Stimulated activated CD8-positive, alpha-beta memory T cell treated with anti-CD3 and anti-CD28 coated beads, Interleukin-7, amount 100 ng/mL, for 1 hour (primary cell): ENCODE measurements at places on chromosomes 2 and 18.

- DNase-seq = no peak
Measured at GRCh38 chr2:184336688-184337087, 261.6 kb upstream of the ZNF804A start.

DNA sequence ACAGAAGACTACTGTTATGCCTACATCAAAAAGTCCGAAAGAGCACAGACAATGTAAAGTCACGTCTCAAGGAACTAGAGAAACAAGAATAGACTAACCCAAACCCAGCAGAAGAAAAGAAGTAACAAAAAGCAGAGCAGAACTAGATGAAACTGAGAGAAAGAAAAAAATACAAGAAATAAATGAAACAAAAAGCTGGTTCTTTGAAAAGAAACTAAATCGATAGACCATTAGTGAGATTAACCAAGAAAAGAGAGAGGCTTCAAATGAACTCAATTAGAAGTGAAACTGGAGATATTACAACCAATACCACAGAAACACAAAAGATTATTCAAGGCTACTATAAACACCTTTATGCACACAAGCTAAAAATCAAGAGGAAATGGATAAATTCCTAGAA is 271.8 kb downstream of the MBD2 start:
- DNase-seq = no peak

DNA sequence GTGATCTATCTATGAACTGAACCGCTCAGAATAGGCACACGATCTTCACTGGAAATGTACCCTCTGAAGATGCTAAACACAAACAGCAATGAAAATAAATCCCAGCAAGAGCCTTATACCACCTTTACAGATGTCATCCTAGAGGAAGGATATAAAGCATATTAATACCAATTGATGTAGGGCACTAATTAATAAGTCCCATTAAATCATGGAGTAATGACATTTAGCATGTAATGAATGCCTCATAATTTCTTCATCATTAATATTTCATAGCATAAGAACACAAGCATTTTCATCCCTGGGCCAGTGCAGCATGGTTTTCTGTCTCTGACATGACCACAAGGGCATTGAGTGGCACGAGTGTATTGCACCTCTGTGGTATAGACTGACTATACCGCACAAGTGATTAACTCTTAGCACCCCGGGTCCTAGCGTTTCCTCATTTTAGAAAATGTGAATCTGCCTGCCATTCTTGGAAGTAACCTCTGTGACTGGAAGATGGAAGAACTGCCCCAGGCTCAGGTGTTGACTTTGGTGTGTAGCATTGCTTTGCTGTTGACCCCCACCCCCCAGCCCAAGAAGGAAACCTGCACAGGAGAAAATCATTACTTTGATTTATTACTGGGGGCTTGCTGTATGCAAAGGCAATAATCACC is 1.4 kb upstream of the TMEM178A start:
- no peak for DNase-seq

DNA sequence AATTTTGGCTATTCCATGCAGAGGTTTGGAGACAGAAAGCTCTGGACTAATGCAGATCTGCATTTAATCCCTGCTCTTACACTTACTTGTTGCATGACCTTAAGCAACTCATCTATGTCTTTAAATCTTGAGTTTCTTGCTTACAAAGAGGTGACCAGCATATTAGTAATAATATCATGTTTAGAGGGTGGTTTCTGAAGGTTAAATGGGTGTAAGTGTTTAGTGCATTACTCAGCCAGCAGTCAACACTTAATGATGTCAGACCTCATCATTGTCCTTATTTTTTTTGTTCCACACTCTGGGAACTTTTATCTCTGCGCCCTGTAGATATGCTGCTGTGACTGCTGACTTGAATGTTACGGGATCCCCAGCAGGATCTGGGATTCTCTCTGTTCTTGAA is 1.7 kb downstream of the IL1RL1 start:
- no peak for DNase-seq

DNA sequence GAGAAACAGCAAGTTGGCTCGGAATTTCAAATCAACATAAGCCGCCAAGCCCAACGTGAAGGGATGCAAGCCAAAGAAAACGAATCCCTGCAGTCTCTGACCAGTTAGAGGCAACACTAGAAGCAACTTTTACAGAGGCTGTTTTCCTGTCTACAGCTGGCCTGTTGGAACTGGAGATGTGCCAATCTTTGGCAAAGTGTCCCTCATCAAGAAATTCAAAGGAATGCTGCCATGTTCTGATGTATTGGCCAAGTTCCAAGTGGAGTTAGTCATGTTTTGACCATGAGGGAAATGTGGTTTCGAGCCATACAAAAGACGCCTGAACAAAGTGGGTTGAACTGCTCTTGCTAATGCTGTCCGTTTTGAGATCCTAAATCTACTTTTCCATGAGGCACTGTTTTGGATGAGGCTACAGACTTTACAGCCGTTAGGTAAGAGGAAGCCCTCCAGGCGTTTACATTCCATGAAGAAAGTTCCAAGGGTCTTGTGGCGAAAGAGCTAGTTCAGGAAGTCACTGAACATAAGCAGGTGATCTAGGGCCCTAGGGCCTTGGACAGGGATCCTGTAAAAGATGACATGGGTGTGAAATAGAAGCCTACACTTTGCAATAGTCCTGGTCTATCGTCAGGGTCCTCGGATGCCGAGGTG is 140.7 kb upstream of the PXDN start:
- no peak for DNase-seq

DNA sequence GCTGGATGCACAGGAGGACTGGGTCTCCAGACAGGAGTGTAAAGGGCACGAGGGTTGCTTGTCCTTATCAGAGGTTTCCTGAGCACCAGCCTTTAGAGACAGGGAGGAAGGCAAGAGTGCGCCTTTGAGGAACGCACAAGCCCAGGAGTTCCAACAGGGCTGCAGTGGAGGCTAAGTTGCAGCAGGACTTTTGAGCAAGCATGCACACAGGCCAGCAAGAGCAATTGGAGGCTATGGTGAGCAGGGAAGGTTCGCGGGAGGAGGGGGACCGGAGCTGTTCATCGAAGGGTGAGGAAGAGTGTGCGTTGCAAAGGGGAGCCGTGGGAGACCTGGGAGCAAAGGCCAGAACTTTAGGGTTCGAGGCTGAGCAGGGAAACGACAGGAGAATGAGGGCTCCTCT is 2.2 kb upstream of the ATOH8 start:
- DNase-seq = no peak

DNA sequence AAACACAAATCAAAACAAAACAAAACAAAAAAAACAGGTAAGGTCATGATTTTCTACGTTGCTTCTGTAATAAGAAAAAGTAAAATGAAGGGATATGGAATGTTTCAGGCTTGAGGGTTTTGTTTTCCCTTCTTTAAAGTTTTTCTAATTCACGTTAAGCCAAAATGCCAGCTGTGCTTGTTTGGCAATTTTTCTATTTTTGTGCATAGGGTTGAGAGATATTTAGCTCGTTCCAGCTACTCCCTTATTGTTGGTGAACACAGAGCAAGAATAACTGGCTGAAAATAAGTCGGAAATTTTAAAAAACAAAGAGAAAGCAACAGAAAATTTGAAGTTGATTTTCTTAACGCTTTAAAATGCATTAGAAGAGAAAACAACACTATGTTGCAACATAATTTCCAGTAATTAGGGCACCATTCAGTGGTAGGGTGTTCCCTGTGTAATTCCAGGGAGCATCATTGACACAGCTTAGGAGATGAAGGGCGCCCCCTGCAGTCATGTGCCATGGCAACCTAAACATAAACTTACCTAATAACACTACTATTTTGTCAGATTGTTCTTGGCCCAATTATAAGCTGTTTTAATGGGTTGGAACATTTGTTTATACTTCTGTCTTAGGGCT is 99.5 kb downstream of the DTNA start:
- no peak for DNase-seq

GRCh38 chr2:51145761-51146160 is 113.8 kb upstream of the NRXN1 start:
- DNase-seq = no peak

GRCh38 chr2:67645280-67646138 is 248.4 kb downstream of the ETAA1 start:
- no peak for DNase-seq

- DNase-seq = no peak
Measured at GRCh38 chr2:98460573-98461497, 16.2 kb downstream of the INPP4A start.

DNA sequence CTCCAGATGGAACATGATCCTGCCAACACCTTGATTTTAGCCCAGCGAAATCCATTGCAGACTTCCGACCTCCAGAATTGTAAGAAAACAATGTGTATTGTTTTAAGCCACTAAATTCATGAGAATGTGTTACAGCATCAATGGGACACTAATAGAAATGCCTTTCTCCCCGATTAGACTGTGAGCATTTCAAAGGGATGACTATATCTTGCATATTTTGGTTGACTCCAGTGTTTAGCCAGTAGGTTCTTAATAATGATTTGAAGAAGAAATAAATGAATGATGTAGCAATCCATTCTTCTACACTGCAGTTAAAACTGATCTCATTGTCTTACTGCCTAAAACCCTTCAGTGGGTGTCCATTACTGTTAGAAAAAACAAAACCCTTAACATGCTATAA is 67.4 kb upstream of the ACVR1C start:
- DNase-seq = no peak

DNA sequence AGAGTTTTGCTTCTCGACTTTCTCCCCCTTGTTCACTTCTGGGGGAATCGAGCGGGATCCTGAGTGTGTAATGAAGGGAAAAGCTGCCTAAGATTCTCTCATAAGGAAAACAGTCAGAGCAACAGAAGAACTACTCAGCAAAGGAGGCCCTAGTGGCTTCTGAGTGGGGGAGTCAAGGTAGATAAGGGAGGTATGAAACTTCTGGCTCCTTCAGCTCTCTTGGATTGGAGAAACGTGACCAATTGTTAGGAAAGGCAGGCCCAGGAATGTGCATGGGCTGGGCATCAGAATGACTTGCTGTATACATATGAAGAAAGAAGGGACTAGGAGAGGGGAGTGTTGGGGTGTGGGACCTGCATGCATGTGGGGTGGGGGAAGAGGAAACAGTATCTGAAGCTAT is 73.1 kb downstream of the KCNS3 start:
- no peak for DNase-seq

DNA sequence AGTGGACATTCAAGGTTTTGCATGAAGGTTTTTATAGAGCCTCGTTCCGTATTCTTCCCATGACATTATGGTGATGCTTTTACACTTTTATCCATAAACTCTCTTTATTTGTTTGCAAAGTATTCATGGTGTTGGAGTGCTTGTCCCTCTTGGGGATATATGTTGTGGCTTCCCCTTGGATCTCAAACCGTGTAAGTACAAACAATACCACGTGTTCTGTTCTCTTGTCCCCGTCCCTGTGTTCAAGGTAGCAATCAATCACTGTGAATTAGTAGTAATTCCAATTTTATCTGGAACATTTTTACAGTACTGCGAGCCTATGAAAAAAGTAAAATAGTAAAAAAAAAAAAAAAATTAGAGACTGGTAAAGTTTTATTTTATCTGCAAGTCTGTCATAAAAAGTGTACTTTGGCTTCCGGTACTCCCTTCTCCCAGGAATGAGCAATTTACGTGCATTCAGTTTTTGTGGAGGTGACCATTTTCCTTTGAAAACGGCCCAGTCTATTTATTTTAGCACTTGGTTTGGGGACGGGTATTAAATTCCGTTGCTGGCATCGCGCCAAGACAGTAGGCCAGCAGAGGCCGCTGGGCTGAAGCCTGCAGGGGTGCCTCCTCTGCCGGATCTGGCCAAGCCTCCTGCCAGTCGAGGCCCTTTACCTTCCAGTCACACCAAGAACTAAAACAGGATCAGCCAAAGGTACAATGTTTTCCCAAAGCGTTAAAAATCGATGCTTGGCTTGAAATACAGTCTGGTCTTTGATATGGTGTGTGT is 175.7 kb downstream of the SOCS6 start:
- no peak for DNase-seq

DNA sequence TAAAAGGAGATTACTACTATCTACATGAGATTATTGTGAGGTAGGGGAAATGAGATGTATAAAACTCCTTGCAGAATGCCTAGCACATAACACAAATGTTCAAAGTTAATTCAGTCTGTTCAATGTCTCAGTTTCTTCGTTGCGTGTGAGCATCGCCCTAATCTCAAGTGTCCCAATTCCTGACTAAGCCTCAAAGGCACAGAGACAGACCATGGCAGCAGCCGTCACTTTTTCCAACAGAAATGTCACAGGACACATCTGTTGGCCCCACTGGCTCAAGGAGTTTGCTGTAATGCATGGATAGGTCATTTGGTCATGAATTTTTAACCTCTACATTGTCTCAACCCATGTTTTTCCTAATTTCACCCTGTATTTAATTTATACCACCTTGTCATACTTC is 75.3 kb downstream of the STK39 start:
- no peak for DNase-seq

GRCh38 chr2:105635564-105635963 is 109.1 kb upstream of the NCK2 start:
- DNase-seq = no peak

GRCh38 chr18:31646332-31647126 is 37.9 kb downstream of the B4GALT6 start:
- no peak for DNase-seq

- no peak for DNase-seq
Measured at GRCh38 chr18:74950479-74950878, 258.5 kb downstream of the PTGR3 start.

- DNase-seq = no peak
Measured at GRCh38 chr18:21979171-21979560, 190.2 kb upstream of the GATA6 start.

DNA sequence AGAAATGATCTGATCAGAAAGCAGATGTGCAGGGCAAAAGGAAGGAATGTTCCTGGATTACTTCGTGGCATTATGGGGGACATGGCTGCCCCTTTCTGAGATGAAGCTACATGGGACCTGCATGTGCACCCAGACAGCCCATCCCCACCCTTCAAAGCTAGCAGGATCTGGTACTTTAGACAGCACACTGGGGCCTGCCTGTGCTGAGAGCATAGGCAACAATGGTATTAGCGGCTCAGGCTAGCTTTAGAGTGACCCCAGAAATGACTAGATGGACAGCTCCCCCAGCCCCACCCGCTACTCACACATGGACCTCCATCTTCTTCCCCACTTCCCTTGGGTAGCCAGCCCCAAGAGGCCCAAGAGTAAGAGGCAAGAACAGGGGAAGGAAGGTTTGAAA is 61.5 kb upstream of the NFE2L2 start:
- DNase-seq = no peak

DNA sequence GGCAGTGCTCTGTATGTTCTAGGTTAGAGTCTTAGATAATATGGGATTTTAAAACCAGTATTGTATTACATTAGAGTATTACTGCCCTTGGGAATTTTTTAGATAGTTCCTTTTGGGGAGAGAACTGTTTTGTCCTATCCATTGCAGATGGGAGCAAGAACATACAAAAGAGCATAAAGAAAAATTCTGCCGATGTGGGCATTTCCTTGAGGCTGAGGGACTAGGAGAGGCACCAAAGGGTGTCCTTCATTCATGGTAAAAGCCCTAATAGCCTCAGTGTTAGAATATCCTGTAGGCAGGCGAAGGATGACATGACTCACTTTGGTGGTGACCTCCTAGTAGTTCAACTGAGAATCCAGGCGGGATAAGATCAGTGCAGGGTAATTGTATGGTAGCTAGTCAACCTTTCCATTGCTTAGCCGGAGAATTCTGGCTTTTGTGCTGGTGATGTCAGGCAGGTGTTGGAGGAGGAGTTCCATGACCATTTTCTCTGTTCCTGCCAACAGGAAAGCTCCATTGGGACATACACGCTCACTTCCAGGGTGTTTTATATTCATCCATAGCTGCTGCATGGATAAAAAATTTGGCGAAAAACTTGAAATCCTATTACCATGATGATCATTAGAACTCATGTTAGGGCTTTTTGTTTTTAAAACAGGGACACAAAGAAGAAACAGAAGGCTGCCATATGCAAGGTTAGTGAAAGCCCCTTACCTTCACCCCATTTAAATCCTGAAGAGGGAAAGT is 28.1 kb downstream of the EPAS1 start:
- no peak for DNase-seq

GRCh38 chr2:17235167-17235566 is 283.1 kb downstream of the RAD51AP2 start:
- DNase-seq = no peak
